Stimulated activated CD4-positive, alpha-beta T cell treated with anti-CD3 and anti-CD28 coated beads, Interleukin-2, amount 100 ng/mL, for 24 hours (primary cell): ENCODE measurements at places on chromosomes 6 and 20.

DNA sequence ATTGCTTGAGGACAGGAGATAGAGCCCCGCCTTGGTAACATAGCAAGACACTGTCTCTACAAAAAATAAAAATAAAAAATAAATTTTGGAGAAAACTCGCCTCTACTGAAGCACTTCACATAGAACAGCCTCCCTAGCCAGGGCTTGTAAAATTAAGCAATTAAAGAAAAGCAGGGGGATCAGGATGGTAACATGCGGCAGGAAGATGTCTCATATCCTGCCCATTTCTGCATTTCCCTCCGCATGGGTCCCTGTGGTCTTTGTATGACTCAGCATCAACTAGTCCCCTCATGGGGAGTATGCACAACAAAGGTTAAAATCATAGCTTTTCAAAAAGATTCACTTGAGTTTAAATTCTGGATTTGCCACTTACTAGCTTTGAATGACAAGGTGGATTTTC, 379.0 kb downstream of the EPHA7 start:
- no peak for DNase-seq

DNA sequence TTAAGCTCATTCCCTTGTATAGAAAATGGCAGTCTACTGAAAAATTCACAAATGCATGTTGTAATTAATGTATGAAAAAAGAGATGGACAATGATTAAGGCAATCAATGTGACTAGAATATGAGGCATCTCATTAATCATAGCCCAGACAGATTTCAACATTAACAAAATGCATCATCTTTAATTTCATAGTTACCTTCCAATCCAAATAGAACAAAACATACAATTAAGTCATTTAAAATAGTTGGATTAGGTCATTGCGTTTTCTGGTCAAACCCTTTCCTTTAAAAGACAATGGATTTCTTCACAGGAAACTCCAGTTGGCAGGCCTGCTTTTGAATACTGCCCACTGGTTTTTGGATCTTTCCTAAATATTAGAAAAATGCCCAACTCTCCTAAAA, 203.9 kb downstream of the HAO1 start:
- no peak for DNase-seq

DNA sequence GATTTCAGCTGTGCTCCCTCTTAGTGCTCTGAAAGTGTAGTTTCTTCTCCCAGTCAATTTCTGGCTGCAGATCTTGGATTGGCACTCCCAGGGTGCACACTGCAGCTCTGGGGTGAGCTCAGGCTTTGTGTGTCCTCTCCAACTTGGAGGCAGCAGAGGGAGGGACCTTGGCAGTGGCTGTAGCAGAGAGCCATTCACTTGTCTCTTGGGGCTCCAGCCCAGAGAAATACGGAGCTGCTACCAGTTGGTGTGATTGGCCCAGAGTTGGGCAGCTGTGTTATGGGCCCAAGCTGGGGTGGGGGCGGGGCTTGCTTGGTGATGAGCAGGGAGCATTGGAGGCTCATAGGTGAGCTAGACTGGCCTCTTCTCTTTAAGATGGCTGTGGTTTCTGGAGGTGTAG, 65.9 kb downstream of the KLHL32 start:
- no peak for DNase-seq

GRCh38 chr6:28634761-28635546, 109.3 kb downstream of the GPX5 start:
- DNase-seq = no peak

GRCh38 chr6:147530132-147531060, 21.9 kb downstream of the SAMD5 start:
- no peak for DNase-seq
